Tibial nerve (tissue), 4 donors: ENCODE measurements at places on chromosomes 7 and 10. TPM values are rescaled to one million over a fixed set of nuclear protein-coding genes. Genes with fewer than 3 reads are reported as not detected.

GRCh38 chr7:104156842-104157277, 51.0 kb downstream of the ORC5 start:
- no peak for DNase-seq

DNA sequence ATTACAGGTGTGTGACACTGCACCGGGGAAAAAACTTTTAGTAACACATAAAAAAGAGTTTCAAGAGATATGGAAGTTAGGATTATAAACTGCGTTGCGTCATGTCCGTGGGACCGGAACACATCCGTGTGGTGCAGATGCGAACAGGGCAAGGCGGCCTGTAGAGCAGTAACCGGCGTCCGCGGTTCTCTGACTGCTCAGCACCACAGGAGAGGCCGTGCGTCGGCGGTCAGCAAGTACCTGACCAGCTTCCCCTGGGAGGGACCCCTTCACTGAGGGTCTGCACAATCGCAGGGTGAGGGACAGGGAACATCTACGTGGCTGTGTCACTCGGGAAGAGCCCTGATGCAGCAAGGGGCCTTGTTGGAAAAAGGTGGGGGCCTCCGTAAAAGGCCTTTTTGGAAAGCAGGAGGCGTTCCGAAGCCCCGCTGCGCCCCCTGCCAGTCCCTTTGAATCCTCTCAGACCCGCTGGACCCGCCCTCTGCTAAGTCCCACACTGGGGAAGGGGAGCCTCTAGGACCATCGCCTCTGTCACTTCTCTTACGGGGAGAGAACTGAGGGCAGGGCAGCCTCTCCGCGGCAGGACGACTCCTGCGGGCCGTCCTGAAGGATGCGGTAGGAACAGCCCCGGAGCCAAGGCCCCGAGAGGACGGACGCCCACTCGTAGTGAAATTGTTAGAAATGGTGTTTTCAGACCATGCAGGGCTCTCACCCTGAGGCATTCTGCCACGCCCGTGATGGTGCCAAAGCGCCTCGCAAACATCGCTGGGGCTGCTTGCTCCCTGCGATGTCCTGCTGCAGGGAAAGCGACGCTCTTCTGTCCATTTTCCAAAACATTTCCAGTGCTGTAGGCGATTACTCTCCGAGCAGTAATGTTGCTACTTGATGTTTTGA, 771.6 kb upstream of the COBL start:
- DNase-seq: no peak

DNA sequence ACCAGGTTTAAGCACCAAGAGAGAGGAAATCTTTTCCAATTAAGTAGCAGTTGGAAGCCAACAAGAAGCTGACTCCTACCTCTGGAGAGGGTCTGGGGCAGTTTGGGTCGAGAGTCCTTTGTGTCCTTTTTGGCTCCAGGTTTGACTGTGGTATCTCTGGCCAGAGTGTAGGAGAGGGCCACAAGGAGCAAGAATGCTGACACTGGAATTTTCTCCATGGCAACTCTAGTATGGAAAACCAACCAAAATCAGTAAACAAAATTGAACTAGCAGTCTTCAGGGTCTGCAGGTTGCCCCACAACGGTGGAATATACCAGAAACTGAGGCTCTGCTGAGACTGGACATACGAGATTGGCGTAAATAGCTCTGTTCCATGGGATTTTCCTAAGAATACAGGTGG, 3.2 kb downstream of the AGR2 start:
- DNase-seq: no peak

GRCh38 chr7:102463841-102464576, 654 bp downstream of the ALKBH4 start:
- no peak for DNase-seq

DNA sequence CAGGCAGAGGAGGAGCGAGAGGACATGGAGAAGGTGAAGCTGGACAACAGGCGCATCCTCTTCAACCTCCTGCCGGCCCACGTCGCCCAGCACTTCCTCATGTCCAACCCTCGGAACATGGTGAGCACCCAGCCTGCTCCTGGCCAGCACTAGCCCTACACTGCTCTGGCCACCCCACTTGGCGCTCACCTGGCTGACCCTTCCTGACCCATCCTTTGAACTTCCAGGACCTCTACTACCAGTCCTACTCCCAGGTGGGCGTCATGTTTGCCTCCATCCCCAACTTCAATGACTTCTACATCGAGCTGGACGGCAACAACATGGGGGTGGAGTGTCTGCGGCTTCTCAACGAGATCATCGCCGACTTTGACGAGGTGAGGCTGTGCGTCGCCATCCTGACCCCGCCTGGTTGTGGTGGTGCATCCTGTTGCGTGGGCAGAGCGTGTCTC, 129.2 kb downstream of the ADCY1 start:
- no peak for DNase-seq

- no peak for DNase-seq
Observed at GRCh38 chr7:150910996-150911422, 58.7 kb downstream of the AOC1 start.

DNA sequence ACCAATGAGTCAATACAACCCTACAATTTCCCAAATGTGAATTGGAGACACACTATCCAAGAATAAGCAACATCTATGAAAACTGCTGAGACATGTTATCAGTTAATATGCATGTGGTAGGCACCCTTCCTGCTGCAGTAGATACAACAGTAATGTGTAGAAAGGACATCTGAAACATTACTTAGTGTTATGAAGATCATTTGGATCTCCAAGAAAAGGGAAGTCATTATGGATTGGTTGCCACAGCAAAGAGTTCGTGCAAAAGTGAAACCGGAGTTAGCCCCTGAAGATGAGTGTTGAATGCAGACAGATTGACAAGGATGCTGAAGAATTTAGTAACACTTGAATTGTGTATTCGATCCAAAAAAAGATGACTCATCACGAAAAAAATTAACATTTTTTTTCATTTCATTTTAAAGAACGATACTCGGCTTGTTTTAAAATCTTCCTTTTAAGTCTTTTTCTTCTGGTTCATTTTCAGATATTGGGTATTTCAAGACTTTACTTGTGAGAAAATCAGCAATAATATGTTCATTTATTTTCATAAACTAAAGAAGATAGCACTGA, 322.4 kb upstream of the KLF6 start:
- no peak for DNase-seq

DNA sequence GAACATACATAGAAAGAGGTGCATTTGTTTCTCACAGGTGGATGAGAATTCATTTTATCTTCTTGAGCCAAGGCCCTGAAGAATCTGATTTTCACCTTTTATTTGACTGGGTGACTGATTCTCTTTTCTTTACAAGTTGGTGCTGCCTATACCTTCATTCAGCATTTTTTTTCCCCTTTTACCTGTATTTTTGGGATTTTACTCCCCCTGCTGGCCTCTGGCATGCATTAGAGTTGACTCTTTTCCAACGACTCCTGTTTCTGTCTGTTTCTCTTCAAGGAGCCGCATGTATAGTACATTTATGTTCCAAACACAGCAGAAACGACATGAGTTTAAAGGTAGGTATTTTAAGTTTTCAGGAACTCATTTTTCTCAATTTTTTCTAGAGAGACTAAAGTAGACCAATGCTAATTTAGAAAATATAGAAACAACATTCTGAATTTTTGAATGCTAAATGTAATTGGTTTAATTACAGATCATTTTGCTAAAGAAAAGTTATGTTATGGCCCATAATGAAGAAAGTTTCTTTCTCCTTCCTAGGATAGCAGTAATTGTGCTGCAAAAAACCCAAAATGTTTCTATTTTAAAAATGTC, 149.8 kb upstream of the HDAC9 start:
- no peak for DNase-seq

- no peak for DNase-seq
Observed at GRCh38 chr7:156240532-156240931, 400.0 kb upstream of the RNF32 start.

GRCh38 chr7:112410092-112410491, 40.2 kb upstream of the IFRD1 start:
- DNase-seq: no peak

DNA sequence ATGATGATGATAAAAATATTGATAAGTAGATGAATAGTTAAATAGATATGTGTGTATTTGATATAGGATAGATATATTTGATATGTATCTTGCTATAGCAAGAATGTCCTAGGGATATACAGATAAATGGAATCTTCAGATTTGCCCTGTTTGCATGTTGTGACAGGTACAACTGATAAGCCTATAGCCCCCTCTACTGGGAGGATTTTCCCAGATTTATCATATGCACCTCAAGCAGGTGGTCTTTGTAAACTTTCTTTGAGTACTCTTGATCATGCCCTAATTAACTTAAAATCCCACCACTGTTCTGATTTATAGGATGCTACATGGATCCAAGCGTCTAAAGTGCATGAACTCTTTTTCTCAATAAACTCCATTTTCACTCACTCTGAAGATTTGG, 1050.7 kb downstream of the SORCS3 start:
- peak; percentile 9 for DNase-seq

DNA sequence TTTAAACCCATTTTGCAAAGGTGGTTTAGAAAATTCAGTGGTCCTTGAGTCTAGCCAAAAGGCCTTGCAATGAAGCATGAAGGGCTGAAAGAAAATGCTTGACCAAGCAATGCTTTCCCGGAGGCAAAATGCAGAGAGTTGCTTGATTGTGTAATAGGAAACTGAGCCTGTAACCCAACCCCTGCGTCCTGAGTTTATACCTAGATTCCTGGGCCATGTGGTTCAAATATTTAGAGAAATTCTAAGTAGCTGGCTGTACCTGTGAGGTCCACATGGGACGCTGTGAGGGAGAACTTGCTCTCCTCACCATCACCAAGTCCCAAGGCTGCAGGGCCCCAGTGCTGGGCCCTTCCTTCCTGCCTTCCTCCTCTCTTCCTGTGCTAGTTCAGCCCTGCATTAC, 45.7 kb downstream of the CXCL12 start:
- no peak for DNase-seq

- DNase-seq: no peak
Observed at GRCh38 chr7:22121702-22122474, 176.2 kb upstream of the CDCA7L start.

GRCh38 chr7:36838616-36839225, 114.4 kb upstream of the AOAH start:
- DNase-seq: no peak

DNA sequence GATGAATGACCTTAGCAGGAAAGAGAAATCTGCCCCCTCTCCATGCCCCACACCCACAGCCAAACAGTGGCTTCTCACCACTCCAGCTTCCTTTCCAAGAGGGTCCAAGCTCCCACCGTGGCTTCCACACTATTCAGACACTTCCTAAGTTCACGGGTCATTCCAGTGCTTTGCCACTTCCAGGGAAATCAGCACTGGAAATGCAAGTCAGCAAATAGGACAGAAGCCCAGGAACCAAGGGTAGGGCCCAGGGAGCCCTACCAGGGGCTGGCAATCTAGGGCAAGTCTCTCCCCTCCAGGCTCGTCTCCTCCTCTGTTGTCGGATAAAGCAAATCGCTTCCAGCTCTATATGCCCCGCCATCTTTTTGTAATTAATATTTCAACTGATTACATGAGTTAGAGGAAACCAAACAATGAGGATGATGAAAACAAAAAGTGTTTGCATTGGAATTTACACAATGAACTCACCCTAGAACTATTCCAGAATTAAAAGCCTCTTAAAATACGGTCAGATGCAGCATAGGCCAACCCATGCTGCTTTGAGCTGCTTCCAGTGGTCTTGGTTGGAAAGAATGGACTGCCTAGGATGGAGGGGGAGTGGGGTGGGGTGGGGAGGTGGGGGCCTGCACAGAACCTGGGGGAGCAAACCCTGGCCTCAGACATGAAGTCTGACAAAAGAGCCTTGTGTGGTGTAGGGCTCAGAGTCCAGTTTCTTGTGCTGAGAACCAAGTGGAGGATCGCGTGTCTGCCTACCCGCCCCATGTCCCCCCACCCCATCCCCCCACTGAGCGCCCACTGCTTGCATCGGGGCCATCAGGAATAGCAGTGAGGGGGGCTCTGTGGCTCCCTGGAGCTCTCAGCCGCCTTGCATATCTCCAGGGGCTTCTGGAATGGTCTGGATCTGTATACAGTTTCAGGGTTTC, 74.6 kb upstream of the CPXM2 start:
- DNase-seq: no peak

The SUN1 gene
- 243 TPM for total RNA-seq

The GIMAP5 gene
- 22.0 TPM for total RNA-seq

The LRIT1 gene
- total RNA-seq: not detected

The RTKN2 gene
- total RNA-seq: not detected

The PRF1 gene
- 6.6 TPM for total RNA-seq

The DGKI gene
- total RNA-seq: 1.5 TPM

The TMEM229A gene
- total RNA-seq: not detected

The TRPV5 gene
- total RNA-seq: not detected

The CPXM2 gene
- 30.3 TPM for total RNA-seq

The VAX1 gene
- total RNA-seq: not detected

The C10orf143 gene
- 8.6 TPM for total RNA-seq
